ENCODE measurements at places on chromosomes 2 and 18. TPM values are rescaled to one million over a fixed set of nuclear protein-coding genes. Genes with fewer than 3 reads are reported as not detected.

CASP8 gene
- 22.5 TPM for total RNA-seq

LHCGR gene
- not detected for total RNA-seq

ACADL gene
- total RNA-seq: 0.32 TPM

DSC3 gene
- 319 TPM for total RNA-seq

REG3A gene
- total RNA-seq: not detected

Data from esophagus mucosa (tissue), 1 donor.